ENCODE measurements at places on chromosomes 3 and 15.

- no peak for DNase-seq
Observed at GRCh38 chr3:46974421-46975171, 1.9 kb downstream of the CCDC12 start.

GRCh38 chr3:131454501-131454900 lies 48.3 kb downstream of the MRPL3 start:
- no peak for DNase-seq

DNA sequence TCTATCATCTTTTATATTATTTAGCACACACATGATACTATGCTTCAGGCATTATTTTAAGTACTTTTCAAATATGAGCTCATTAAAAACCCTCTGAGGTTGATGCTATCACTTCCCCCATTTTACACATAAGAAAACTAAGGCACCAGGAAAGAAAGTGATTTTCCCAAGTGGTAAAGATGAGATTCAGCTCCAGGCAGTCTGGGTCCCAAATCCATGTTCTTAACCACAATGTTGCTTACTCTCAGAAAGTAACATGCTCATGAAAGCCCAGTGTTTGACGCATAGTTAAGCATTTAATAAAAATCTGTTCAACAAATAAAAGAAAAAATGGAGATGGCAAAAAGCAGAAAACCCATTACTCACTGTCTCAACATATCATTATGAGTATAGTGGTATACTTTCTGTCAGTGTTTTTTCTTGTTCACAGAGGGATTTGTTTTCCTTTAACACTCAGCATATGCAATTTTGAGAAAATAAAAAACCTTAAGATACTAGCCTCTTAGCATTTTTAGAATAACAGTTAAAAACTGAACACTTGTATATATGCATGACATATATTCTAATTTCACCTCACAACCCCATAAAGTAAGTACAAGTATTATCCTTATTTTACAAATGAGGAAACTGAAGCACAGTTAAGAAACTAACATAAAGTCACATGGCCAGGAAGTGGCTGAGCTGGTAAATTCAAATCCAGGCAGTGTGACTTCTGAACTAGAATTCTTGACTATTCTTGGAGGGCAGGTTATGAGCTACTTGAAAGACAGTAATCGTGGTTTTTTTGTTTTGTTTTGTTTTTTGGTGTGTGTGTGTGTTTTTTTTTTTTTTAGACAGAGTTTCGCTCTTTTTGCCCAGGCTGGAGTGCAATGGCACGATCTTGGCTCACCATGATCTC lies 10.4 kb downstream of the PEAK1 start:
- no peak for DNase-seq

DNA sequence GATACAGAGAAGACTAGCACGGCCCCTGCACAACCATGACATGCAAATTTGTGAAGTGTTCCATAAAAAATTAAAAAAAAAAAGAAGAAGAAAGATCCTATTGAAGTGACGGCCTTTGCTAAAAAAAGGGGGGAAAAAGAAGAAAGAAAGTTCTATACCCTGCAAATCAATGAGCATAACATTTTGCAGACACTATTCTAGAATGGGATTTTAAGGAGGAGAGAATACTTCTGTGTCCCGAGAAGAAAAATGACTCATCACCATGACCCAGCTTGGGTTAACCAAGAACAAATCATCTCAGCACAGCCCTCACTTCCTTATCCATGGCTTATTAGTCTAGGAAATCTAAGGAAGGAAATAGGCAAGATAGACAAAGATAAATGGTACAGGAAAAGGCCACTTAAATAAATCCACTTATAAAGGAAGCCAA lies 7.4 kb upstream of the SH3BP5 start:
- no peak for DNase-seq

GRCh38 chr3:8481380-8481779 lies 20.2 kb upstream of the LMCD1 start:
- no peak for DNase-seq

DNA sequence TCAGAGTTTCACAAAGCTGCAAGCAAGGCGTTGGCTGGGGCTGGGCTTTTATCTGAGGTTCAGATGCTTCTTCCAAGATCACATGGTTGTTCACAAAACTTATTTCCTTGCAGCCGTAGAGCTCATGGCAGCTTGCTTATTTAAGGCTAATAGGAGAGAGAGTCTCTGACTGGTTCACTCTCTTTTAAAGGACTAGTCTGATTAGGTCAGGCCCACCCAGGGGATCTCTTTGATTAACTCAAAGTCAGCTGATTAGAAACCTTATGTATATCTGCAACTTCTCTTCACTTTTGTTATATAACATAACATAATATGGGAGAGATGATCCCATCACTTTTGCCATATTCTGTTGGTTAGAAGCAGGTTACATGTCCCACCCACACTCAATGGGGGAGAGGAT lies 99.9 kb upstream of the CCNL1 start:
- no peak for DNase-seq

GRCh38 chr15:89654847-89655805 lies at the start of gene KIF7:
Gene KIF7 (minus strand): TSS chr15:89655467. CDS start chr15:89652930, 2,537 bp downstream.
- peak; percentile 25 for DNase-seq

DNA sequence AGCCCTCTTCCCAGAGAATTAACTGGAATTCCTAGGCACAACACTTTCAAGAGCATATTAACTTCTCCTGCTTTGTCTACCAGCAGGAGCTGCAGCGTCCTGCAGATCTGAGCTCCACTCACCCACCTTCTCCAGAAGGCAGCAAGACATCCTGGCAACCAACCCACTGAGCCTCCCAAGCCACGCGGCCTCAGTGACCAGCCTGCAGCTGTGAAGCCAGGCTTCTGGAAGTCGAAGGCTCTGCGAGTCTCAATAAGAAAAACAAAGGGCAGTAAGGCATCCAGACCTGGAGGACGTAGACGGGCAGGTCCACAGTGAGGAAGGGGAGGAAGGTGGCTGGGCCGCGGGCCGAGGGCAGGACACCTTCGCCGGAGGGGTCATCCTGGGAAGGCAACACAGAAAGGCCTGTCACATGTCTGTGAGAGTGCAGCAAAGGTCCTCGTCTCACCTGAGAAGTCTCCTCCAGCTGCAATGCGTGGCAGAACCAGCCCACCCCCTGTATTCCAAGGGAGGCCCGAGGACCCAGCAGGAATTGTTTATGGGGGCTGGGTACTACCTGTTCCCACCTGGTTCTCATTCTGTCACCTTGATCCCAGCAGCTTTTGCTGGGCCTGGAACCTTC lies 36.2 kb downstream of the ZXDC start:
- DNase-seq: no peak

- DNase-seq: no peak
Observed at GRCh38 chr15:100383302-100384107, 41.7 kb upstream of the ADAMTS17 start.

DNA sequence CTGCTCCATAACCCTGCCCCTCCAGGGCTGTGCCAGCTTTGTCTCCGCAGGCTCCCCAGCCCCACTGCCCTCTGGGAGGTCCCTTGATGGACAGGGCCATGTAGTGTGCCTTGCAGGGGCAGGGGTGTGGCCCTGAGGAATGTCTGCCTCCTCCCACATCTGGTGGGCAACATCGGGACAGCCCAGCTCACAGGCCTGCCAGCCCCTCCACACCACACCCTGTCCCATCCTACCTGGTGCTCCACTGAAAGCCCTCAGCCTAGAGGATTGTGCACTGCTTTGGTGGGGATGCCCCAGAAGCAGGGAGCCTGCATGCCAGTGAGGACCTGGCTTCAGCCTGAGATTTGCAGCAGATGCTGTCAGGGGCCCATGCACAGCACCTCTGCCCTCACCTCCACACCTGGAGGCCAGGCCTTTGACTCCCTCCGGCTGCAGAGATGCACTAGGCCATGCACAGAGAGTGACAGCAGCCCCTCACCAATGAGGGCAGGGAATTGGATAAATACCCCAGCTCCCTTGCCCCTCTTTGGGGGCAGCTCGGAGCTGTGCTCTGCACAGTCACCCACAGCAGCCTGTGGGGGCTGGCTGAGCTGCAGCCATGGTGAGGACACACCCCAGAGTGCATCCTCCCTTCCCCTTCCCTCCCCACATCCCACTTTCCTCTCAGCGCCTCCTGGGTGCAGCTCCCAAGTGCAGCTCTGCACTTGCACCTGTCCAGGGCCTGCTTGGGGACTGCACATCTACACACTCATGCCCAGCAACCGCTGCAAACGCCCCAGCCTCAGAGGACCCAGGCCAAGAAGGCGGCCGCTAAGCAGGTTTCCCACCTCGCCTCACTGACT lies 2.7 kb downstream of the C3orf22 start:
- DNase-seq: no peak

DNA sequence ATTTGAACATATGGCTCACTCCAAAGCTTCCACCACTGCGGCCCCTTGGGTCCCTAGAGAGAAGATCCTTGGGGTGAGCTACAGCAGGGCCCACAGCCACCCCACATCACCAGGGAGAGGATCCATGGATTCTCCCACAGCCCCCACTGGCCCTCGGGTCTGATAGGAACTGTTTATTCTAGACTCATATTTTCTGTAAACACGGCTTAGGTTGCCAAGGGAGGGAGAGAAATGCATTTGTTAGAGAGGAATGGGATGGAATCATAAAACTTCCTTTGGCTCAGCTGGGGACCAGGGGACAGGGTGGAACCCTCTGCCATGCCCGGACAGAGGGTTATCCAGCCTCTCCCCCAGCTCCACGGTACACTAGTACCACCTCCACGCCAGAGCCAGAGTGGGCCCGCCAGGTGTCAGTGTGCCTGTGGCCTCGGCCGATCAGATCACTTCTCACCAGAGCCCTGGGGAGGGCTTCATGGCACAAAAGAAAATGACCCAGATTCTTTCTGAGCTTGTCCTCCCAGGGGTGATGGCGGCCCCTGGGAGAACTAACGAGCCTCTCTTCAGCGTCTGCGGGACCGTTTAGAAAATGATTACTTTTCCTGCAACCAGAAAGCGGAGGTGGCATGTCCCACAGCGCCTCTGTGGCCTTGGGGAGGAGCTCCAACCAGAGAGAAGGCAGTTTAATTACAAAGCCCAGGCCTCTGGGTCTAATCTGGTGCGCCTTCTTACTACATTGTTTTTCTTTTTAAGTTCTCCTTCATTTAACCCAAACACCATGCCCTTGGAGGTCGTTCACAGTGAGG lies 33.7 kb downstream of the ADCY5 start:
- no peak for DNase-seq

GRCh38 chr15:34012461-34013028 lies 26.5 kb downstream of the AVEN start:
- DNase-seq: no peak

Measured in LoVo (cell line).